ENCODE measurements at places on chromosomes 3 and 15.

DNA sequence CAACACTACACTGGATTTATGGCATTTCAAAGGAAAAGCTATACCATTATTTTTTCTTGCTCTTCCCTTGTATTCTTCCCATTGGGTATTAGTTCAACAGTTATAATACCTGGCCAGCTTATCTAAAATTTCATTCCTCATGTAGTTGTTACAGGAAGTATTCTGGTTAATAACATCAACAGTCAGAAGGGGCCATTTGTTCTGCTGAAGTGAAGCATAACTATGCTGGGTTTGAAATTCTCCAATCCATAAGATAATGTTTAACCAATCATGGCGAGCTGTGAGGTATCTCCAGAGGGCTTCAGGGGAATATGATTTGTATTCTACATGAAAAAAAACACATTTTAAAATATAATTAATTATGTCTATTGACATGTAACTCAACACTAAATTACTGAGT, 43.4 kb downstream of the SPG11 start:
- DNase-seq, result no peak

DNA sequence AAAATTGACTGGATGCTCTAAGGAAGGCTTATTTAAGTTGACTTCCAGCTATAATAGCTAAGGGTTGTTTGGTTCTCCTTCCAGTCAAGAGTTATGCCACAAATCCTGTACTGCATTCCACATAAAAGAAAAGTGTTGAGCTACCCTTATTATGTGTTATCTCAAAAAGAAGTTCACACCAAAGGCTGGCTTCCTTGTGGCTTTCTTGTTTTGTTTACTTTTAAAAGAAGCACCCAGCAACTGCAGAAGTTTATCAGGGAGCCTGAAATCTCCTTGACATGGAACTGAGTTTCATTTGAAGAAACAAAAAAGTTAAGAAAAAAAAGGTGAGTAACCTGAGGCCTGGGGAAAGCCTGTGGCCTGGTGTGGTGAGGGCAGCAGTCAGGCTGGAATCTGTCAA, 10.2 kb downstream of the MGLL start:
- no peak for DNase-seq

DNA sequence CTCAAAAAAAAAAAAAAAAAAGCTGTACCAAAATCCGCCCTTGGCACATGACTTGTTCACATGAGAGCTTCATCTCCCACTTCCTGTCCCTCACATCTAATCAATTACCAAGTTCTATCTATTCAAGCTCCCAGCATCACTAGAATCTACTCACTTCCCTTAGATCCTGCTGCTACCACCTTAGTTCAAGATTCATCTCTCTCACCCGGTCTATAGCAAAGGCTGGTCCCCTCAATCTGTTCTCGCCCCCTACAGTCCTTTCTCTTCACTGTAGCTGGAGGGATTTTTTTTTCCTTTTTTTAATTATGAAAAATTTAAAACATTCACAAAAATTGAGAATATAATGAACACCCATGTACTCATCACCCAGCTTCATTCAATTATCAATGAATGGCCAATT, 16.7 kb upstream of the GPR160 start:
- DNase-seq, result no peak

- DNase-seq, result no peak
These were observed 146.1 kb upstream of the KBTBD8 start for GRCh38 chr3:66851894-66852613.

- no peak for DNase-seq
These were observed 3.2 kb downstream of the SLC6A6 start for GRCh38 chr3:14405360-14406238.

GRCh38 chr15:99431661-99432091, 134.1 kb upstream of the MEF2A start:
- DNase-seq, result no peak

DNA sequence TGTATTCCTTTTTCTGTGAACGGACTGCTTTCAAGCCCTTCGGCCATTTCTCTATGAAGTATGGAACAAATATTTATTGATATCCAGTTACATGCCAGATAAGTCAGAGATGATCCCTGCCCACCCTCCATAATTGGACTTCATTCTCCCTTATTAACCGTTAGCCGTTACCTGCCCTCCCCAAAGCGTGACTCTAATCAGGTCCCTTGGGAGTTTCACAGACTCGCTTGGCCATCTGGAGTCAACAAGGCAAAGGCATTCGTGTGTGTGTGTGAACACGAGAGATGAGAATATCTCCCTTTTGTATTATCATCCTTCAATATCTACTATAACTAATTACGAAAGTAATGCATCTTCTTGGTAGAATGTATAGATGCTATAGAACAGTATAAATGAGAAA, 314.5 kb downstream of the TLE3 start:
- no peak for DNase-seq

- no peak for DNase-seq
These were observed 283.3 kb upstream of the RGMA start for GRCh38 chr15:93372208-93372864.

GRCh38 chr3:9930804-9931418, 2.7 kb upstream of the CRELD1 start:
- DNase-seq, result no peak

DNA sequence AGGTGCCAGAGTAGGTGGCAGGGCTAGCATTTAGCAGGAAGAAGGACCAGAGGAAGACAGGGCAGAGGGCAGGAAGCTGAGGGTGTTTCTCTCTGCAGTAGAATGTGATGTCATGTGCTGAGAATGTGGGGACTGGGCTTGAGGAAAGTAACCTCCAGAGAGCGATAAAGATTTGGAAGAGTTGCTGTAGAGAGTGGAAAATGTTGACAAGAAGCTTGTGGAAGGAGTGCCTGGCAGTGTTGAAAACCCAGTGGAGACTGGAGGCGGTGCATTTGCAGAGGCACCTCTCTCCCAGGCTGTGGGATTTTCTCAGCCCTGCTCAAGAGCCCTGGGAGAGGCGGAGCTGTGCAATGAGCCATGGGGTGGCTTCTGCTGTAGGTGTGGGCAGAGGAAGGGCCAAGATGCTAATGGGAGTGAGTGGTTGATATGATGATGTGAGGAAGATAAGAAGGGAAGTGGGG, 54.8 kb downstream of the MESD start:
- no peak for DNase-seq

DNA sequence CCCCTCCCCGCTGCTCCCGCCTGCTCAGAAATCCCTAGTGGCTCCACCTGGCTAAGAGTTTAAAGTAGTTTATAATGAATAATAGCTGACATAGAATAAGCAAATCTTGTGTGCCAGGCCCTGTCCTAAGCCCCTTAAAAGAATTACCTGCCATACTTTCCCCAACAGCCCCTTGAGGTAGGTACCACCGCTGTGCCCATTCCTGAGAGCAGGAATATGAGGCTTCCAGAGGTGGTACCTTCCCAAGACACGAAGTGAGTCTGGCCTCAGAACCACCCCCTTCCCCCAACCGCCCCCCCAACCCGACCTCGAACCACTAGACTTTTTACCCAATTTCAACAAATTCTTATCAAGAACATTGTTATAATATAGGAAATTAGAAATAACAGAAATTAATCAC, 1.2 kb downstream of the ABHD6 start:
- DNase-seq, result no peak

GRCh38 chr3:170383567-170383966, 26.1 kb downstream of the SKIL start:
- DNase-seq, result no peak

DNA sequence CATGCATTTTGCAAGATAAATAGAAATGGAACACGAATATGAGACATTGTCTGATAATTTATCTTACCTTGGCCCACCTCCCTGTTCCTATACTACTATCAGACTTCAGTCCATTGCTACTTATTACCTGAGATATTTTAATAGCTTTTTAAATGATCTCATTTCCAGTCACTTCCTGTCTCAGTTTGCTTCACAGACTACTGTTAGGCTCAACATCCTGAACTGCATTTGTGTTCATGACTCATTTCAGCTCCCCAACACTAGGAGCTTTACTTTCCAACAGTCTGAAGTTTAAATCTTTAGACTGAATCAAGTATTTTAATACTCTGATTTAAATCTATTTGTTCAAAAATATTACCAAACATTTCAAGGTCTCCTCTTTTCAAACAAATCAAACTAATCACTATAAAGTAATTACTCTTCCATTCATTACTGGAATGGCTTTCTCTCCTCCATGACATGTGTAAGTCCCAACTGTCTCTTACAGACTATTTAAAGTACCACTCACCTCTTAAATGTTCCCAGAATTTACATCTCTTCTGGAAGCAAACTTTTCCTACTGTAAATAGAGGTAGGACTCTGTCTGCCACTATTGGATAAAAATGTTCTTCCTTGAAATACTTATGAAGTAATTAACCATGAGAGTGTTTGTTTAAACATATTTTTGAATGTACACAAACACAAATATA, 1277.6 kb downstream of the ZPLD1 start:
- DNase-seq, result no peak

DNA sequence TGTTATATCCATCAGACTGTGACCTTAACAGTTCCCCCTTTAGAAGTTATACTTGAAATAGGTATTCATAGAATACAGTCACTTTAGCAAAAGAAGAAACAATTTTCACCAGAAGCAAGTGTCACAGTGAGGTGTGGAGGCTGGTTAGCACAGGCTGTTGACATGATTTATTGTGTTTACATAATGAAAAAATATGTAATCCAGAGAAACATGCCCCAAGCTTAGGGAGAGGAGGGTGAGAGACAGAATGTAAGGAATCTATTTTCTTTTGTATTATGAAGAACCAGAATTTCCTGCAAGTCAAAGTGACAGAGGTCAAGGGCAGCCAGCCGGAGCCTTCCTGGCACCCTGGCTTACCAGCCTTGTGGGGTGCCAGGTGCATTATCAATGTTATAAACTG, 4.0 kb downstream of the IL12A start:
- no peak for DNase-seq

- DNase-seq, result no peak
These were observed 1.5 kb downstream of the CLDN1 start for GRCh38 chr3:190320594-190321362.

GRCh38 chr3:106348139-106348690, 479.4 kb upstream of the CBLB start:
- no peak for DNase-seq

DNA sequence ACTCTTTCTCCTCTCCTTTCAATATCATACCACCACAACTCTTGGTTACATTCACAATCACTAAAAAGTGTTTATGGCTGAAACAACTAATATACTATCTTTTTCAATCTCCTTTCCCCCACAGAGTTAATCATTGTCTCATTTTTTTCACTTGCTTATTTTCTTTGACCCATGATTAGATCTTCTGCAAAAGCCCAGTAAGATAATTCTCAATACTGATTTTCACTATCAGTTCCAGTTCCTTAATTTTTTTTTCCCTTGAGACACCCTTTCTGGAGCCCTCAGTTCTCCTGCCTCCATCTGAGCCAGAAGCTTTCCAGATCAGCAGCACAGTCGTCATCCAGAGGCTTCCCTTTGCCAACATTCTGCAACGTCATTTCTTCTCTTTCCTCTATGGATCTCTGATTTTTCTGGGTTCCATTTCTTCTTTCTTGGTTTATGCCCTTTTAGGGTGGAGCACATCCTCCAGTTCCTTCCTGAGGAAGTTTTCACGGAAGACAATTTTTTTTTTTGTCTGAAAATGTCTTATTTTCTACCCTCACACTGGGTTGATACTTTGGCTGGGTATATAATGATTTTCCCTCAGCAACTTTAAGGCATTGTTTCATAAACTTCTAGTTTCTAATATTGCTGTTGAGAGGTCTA, 88.7 kb upstream of the C15orf39 start:
- DNase-seq, result no peak

DNA sequence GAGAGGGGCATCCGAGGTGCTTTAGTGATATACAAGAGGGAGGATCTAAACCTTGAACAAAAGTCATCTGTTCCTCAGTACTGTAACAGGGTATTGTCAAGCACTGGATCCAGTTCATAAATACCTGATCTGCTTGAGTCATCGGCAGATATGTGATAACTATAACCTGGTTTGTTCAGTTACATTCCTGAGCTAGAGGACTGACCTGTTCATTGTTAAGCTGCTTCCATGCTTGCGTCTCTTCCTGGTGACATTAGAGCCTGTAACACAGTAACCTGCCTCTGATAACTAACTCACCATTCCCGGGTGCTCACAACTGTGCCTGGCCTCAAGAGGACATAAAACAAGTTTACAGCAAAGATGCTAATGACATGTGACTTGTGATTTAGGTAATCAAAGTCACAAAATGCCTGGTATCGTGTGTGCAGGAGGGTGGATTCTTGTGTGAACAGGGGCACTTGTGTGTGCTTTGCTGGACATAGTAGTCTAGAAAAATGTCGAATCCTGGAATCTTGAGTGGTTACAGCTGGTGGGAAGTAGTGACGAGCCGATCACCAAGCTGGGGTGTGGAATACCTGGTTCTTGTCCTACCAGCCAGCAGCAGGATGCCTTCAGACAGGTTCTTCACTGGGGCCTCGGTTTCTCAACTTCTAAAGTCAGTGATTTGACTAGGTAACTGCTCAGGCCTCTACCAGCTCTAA, 30.9 kb upstream of the POLR2M start:
- no peak for DNase-seq

DNA sequence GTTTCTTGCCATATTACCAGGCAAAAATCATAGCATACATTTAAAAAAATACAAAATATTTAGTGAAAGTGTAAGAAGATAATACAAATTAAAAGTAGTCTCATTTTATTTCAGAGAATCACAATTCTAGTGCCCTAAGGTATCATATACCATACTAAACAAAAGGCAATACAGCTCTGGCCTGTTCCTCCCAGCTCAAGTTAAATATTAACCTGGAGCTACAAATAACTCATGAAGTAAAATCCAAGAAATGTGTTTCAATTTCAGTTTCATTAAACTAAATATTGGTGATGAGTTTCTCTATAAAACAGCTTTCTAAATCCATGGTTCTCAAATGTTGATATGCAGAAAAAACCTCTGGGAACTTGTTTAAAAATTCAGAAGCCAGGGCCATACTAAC, 67.7 kb downstream of the INO80 start:
- DNase-seq, result no peak

- DNase-seq, result no peak
These were observed 5.3 kb upstream of the TMEM115 start for GRCh38 chr3:50364573-50365079.

DNA sequence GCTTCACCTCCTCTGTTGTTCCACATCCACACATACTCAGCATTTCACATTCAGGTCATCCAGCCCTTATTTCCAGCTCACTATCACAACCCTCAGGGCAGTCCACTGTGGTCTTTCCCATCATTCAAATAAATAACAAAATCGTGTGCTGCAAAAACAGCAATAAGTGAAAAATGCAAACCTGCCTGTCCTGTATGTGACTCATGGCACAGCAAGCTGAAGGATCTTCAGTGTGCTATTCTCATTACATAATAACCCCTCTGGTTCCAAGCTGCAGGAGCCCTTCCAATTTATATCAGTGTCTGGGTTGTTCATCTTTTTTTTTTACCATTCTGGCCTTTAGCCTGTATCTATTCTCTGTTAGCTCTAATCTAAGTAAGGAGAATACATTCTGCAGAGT, 185.3 kb upstream of the UBE2E2 start:
- no peak for DNase-seq

- no peak for DNase-seq
These were observed 274.4 kb downstream of the TLE3 start for GRCh38 chr15:69823223-69823907.

GRCh38 chr15:99716540-99717095, 16.6 kb downstream of the LYSMD4 start:
- DNase-seq, result no peak

GRCh38 chr3:10695595-10696285, 120.3 kb upstream of the SLC6A11 start:
- DNase-seq, result no peak

- no peak for DNase-seq
These were observed 9.7 kb upstream of the CDV3 start for GRCh38 chr3:133563816-133564215.

Data from activated CD4-positive, alpha-beta T cell treated with anti-CD3 and anti-CD28 coated beads, Interleukin-2, Interleukin-6, amounts not matched to agents 100 ng/mL and 50 ng/mL, durations not matched to agents 16 hours and 8 hours (primary cell).